A549 treated with DMSO at 1 μM for 4 hours (cell line): ENCODE measurements at places on chromosomes 2 and 18. TPM values are rescaled to one million over a fixed set of nuclear protein-coding genes. Genes with fewer than 3 reads are reported as not detected.

The ALK gene
- 0.04 TPM in 1 of 5 replicates, not detected in the others for total RNA-seq

The GPR75 gene
- 1.5 to 2.6 TPM (median 2.2 TPM) in 5 replicates for total RNA-seq

The DNAH7 gene
- 0.93 to 1.6 TPM (median 1.2 TPM) in 5 replicates for total RNA-seq

The SCN2A gene
- total RNA-seq = 0.11 TPM in 1 of 5 replicates, not detected in the others

The KIF5C gene
- total RNA-seq = 0.29 to 0.60 TPM (median 0.36 TPM) in 5 replicates

The COL4A4 gene
- 0.89 to 2.7 TPM (median 1.9 TPM) in 5 replicates for total RNA-seq

The ZBTB7C gene
- total RNA-seq = 0.03 to 0.11 TPM (median 0.05 TPM) in 5 replicates

The AQP12A gene
- not detected in 5 replicates for total RNA-seq

The FIGN gene
- 1.6 to 3.3 TPM (median 2.2 TPM) in 5 replicates for total RNA-seq

The ACMSD gene
- total RNA-seq = not detected in 5 replicates

The POTEC gene
- not detected in 5 replicates for total RNA-seq

The CCDC141 gene
- total RNA-seq = not detected in 5 replicates

The CDKL4 gene
- not detected in 5 replicates for total RNA-seq

The C2orf78 gene
- total RNA-seq = not detected in 5 replicates

The CDH2 gene
- 33.3 to 52.2 TPM (median 44.8 TPM) in 5 replicates for total RNA-seq

The TUBA3D gene
- not detected in 5 replicates for total RNA-seq

The MERTK gene
- total RNA-seq = 1.7 to 2.7 TPM (median 2.1 TPM) in 5 replicates

The LDLRAD4 gene
- total RNA-seq = 0.45 to 2.0 TPM (median 1.7 TPM) in 5 replicates

The LOXL3 gene
- total RNA-seq = 0.25 to 0.55 TPM (median 0.40 TPM) in 5 replicates

The ASTL gene
- not detected in 5 replicates for total RNA-seq

The IL18R1 gene
- 0.47 to 1.4 TPM (median 0.95 TPM) in 5 replicates for total RNA-seq

The KCNIP3 gene
- total RNA-seq = 0.89 to 2.1 TPM (median 1.6 TPM) in 5 replicates

The RFX8 gene
- not detected in 5 replicates for total RNA-seq

The CCDC74A gene
- 11.3 to 18.3 TPM (median 17.0 TPM) in 5 replicates for total RNA-seq

The TUBA3E gene
- total RNA-seq = not detected in 5 replicates

The ATF2 gene
- 16.3 to 24.0 TPM (median 20.9 TPM) in 5 replicates for total RNA-seq

The CHRNG gene
- not detected in 5 replicates for total RNA-seq

The EGR4 gene
- total RNA-seq = 0.11 to 0.32 TPM (median 0.25 TPM) in 5 replicates

The SLC11A1 gene
- 0.15 to 0.28 TPM (median 0.19 TPM) in 5 replicates for total RNA-seq

The ANKRD30B gene
- total RNA-seq = not detected in 5 replicates

The SP140L gene
- total RNA-seq = 3.5 to 4.6 TPM (median 4.1 TPM) in 5 replicates

The IL37 gene
- not detected in 5 replicates for total RNA-seq

The MYO7B gene
- 0.11 to 0.17 TPM (median 0.14 TPM) in 5 replicates for total RNA-seq

The ASB18 gene
- not detected in 5 replicates for total RNA-seq

The SKOR2 gene
- not detected in 5 replicates for total RNA-seq

The MYCN gene
- total RNA-seq = not detected in 5 replicates

The PLCD4 gene
- 0.26 to 0.69 TPM (median 0.31 TPM) in 5 replicates for total RNA-seq

The GCA gene
- total RNA-seq = 5.3 to 7.6 TPM (median 5.6 TPM) in 5 replicates
